ENCODE measurements at places on chromosomes 2 and 18.

- DNase-seq: no peak
These were observed 11.0 kb upstream of the CAVIN2 start for GRCh38 chr2:191857886-191858285.

DNA sequence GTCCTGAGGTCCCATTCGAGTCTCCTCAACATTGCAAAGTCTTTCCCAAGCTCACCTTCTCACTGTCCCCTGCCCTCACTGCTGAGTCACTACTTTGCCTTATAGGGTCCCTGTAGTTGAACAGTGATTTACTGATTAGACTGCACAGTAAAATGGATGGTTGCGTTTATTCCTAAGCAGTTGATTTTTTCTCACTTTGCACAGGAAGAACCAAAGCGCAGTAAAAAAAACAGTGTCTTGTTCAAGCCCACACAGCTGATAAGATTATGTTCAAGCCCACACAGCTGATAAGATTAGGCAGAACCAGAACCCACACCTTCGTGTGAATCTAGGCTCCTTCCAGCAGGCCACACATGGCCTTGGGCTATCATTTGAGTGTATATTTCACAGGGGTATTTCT lies 215.3 kb upstream of the COPS8 start:
- no peak for DNase-seq

DNA sequence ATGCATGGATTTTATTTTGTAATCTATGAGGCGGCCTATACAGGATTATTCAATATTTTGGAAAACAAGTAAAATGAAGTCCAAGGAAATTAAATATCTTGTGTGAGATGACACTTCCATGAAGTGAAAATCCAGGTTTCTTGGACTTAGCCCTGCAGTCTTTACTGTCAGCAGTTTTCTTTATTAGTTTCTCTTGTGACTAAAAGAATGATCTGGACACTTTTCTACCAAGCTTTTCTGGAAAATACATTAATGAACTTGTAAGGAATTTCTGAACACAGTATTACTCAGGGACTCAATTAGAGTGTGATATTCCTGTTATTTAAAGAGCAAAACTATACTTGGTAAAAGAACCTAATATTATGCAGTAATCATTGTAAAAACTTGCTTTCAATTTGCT lies 610.4 kb upstream of the SLC8A1 start:
- DNase-seq: no peak

GRCh38 chr2:46331109-46331766 lies 34.0 kb downstream of the EPAS1 start:
- DNase-seq: no peak

DNA sequence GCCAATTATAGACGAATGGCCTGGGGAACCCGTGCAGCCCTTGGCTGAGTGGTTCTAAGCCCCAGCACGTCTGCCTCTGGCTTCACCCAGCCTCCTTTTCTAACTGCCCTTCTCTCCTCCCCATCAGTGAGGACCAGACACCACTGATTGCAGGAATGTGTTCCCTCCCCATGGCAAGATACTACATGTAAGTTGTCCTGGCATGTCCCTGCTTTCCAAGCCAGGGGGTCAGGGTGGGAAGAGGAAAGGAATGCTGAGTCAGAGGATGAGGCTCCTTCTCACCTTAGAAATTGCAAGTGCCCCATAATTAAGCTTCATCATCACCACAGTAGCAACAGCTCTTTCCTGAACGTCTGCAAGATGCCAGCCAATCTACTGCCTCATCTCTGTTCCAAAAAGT lies 4.8 kb downstream of the IL1F10 start:
- DNase-seq: no peak

- no peak for DNase-seq
These were observed 26.7 kb upstream of the TGFA start for GRCh38 chr2:70580352-70580751.

DNA sequence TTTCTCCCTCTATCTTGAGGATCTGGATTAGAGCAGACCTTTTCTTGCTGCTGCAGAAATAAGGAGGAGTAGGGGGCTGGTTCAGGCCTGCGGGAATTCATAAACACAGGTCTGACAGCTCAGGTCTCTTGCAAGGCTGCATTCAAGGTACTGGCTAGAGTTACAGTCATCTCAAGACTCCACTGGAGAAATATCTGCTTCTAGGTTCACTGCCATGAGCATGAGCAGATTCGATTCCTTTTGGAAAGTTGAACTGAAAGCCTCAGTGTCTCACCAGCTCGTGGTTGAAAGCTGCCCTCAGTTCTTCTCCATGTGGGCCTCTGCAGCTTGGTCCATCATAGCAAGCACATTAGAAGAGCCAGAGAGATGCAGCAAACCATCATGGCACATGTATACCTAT lies 124.4 kb upstream of the SETBP1 start:
- DNase-seq: no peak

- DNase-seq: no peak
These were observed 32.2 kb upstream of the SPRED2 start for GRCh38 chr2:65464604-65465003.

GRCh38 chr18:7663366-7664312 lies 96.5 kb downstream of the PTPRM start:
- no peak for DNase-seq

DNA sequence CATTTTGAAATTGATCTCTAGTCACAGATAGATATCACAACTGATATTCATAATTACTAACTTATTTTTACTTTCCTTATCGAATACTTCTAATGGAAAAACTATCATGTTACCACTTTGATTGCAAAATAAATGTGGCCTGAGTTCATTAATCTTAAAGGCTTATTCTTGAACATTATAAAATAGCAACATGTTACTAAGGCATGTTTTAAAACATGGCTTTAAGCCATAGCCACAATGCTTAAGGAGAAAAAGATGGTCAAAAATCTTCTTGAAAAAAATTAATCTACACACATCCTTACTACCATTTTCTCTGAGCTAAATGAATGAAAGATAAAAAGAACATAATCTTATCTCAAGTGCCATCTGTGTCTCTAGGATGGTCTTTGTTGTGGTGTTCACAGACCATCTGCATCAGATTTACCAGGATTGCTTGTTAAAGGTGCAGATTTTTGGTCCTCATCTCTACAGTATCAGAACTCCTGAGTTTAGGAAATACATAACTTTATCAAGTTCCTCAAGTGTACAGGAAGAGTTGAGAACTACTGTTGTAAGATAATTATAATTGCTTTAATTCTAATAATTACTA lies 15.3 kb downstream of the MTX2 start:
- no peak for DNase-seq

- no peak for DNase-seq
These were observed 241.2 kb downstream of the SLC4A3 start for GRCh38 chr2:219868635-219869034.

DNA sequence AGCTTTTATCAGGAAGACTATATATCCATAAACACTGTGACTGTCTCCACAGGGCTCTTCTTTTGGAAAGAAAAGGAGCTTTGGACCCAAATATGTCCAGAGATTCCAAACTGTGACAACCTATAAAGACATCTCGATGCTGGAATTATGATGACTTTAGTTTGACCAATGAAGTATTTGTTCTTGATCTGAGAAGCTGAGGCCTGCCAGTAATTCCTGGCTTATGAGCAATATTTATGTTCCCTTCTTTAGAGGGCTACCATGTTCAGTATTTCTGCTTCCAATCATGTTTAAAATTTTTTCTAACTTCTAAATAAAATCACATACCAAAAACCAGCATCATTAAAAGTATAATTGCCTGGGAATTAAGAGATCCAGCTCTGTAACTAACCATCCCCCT lies 41.1 kb downstream of the FEZ2 start:
- DNase-seq: no peak

DNA sequence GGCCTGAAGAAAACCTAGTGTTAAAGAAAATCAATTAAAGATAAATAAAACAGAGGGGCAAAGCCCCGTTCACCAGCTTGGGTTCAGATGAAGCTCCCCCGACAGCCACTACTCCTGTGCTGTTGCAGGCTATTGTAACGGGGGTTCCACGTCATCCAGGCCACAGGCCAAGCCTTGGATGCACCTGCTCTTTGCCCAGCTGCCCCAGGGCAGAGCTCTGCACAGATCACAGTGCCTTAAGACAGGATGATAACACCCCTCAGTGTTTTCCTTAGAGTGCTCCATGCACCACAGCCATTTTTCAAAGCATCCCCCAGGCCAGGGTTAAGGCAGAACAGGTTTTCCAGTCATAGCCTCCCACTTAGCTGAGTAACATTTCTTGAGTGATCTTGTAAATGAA lies 32.0 kb downstream of the FASTKD2 start:
- no peak for DNase-seq

GRCh38 chr2:84481702-84482101 lies 22.6 kb upstream of the SUCLG1 start:
- no peak for DNase-seq

- DNase-seq: no peak
These were observed 192.8 kb downstream of the MTX2 start for GRCh38 chr2:176461809-176462670.

- DNase-seq: no peak
These were observed 74.6 kb downstream of the ARL4C start for GRCh38 chr2:234422273-234422732.

DNA sequence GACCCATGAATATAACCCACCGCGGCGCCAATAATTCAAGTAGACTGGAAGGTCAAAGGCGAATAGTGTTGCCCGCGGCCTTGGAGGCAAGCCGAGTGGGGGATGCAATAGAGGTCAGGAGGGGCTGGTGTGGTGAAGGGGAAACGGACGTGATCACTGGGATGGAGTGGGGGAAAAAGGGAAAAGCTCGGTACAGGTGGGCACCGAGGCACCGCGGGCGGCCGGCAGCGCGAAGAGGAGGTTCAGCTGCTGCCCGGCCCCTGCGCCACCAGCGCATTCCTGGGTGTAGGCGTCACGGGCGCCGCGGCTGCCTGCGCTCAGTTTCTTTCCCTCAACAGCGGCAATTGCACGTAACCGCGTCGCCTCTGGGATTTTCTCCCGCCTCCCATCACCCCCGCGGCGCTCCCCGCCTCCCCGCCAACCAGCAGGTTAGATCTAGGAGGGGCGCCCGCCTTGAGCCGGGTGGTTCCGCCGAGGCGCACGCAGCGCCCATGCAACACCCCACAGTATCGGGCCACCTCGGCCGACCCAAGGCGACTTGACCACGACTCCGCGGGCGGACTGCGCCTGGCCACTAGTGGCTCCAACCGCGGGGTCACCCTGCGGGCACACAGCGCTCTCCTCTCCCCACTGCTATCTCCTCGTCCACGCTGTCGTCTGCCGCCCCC lies 1.5 kb downstream of the RND3 start:
- peak; percentile 52 for DNase-seq

- DNase-seq: no peak
These were observed 9.9 kb downstream of the SGPP2 start for GRCh38 chr2:222434204-222434603.

DNA sequence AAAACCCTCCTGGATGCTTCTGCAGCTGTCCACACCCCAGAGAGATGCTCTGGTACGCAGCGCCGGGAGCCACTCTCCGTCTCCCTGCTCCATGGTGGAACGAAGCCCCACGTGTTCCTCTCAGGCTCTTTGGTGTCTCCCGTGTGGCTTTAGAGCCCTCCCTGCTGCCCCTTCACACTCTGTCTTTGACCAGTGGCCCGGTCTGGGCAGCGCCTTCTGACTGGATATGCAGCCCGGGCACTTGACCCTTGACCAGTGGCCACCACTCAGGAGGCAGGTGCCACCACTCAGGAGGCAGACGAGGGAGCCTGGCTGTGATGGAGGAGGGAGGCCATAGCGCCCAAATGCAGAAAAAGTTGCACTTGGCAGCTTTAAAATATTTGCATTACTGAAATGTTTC lies 214.5 kb upstream of the SALL3 start:
- no peak for DNase-seq

GRCh38 chr2:149184991-149185390 lies 145.4 kb upstream of the LYPD6 start:
- no peak for DNase-seq

- no peak for DNase-seq
These were observed 27.3 kb downstream of the SFXN5 start for GRCh38 chr2:73043929-73044832.

- no peak for DNase-seq
These were observed 75.4 kb upstream of the MAP4K3 start for GRCh38 chr2:39512434-39512935.

GRCh38 chr2:24181849-24182248 lies 7.0 kb downstream of the FAM228A start:
- no peak for DNase-seq

DNA sequence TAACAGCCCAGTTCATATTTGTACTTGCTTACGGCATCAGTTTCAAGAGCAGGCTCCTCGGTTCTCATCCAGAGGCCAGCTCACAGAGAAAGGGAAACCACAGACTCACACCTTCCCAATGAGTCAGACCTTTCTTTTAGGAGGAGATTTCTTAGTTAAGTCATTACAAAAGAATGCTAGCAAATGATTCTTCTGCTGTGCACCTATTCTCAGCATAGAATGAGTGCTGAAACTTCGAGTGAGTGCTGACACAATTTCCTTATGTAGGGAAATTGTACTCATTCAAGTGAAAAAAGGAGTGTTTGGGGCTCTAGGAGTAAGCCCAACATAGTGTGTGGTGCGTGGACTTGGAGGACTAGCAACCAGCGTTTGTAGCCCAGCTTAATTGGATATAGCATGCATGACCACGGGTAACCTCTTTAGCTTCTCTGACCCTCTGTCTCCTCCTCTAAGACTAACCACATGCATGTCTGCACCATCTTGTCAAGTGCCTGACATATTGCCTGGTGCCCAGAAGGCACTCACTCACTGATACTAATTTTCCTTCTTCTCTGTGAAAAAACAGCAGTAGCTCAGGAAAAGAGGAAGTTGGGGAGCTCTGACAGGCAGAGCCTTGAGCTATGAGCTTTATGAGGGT lies 87.0 kb downstream of the ALPK2 start:
- no peak for DNase-seq

DNA sequence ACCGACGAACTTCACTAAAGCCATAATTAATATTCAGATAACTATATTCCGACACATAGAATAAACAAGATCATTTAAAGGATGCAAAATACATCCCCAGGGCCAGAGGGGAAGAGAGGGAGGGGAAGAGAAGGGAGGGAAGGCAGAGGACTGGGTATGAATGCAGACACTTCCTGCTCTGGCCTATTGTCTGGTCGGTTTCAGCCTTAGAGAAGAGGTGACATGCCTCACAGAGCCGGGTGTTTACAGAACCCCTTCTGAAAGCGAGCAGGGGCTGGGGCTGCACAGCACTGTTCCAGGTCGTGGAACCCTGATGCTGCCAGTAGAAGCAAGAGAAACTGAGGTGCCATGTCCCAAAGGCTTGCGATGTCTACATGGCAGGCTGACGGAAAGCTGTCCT lies 31.0 kb downstream of the CELF4 start:
- no peak for DNase-seq
